H4 (cell line): ENCODE measurements at places on chromosomes 4 and X. TPM values are rescaled to one million over a fixed set of nuclear protein-coding genes. Genes with fewer than 3 reads are reported as not detected.

DNA sequence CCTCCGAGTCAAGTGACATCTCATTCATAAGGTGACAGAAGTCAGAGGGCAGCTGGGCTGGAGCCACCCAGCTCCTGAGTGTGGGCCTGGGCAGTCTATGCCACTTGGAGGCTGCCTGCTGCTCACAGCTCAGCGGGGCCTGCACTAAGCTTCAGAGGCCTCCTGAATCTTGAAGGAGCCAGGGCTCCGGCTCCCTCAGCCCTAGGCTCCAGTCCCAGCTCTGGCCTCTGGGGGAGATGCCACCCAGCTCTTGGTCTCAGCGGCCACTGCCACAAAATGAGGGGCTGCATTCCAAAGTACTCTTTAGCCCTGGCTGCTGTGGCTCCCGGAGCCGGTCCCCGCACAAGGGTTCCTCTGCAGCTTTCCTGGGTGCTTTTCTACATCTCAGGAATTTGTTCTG is 32.7 kb upstream of the PSAPL1 start:
- no peak for DNase-seq

The ZAR1 gene
- not detected in 2 replicates for total RNA-seq

DNA sequence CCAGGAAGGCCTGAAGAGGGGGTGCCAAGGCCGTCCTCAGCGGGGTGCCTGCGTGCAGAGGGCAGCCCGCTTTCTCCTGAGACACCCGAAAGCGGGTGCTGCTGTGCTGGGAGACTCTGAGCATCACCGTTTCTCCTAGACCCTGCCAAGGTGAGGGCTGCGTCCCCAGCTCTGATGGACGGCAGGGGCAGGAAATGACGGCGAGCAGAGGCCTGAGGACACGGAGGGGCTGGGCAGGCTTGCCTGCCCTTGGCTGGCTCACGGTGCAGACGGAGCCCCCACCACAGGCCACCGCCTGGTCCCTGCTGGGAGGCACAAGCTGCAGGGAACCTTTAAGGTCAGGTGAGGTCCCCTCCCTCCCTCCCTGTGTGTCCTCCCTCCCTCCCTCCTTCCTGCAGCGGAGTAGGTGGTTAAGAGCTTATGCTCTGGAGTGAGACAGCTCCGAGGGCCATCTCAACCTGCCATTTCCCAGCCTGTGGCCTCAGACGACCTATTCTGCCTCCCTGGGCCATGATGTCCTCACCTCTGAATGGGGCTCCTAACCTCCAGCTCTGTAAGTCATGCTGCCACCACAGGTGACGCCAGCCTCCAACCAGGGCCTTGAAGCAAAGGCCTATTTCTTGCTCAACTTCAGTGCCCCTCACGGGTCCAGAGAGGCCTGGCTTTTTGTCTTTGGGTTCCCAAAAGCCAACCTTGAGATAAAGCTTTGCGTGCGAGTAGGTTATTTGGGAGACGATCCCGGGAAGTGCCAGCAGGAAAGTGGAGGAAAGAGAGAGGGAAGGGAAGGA is 54.2 kb upstream of the GRPEL1 start:
- DNase-seq, result no peak

GRCh38 chr4:162497564-162498167 is 333.9 kb upstream of the FSTL5 start:
- DNase-seq, result peak; percentile 48

DNA sequence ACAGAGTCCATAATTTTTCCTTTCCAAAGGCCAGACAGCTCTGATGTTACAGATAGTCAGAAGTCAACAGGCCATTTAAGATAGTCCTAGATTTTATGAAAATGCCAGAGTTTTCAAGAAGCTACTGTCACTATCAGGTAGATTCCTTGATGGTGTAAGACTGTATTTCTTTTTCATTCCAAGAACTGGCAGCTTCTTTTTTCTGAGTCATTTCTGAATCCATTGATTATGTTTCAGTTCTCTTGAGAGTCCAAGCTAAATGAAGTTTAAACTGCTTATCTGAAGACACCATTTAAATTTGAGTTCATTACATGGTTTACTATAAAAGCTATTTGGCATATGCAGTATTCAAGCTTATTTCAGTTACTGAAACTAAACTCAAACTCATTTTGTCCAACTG is 44.6 kb downstream of the RASSF6 start:
- no peak for DNase-seq

- DNase-seq, result no peak
Measured at GRCh38 chr4:2080429-2081300, 21.5 kb downstream of the NAT8L start.

DNA sequence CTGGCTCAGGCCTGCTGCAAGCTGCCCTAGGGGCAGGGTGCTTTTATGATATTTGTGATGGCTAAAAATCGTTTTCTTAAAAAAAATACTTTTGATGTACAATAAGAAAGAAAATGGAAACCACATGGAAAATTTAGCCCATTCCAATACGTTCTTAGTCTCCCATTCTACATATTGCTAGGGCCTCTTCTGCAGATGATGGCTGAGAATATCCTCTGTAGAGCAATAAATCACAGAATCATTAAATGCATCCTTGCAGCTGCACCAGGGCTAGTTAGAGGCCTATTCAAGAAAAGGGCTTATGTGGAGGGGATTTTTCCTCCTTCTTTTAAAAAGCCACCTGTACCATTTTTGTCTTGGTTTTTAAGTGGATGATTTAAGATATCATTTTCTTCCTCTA is 97.6 kb upstream of the C1GALT1C1 start:
- DNase-seq, result no peak

DNA sequence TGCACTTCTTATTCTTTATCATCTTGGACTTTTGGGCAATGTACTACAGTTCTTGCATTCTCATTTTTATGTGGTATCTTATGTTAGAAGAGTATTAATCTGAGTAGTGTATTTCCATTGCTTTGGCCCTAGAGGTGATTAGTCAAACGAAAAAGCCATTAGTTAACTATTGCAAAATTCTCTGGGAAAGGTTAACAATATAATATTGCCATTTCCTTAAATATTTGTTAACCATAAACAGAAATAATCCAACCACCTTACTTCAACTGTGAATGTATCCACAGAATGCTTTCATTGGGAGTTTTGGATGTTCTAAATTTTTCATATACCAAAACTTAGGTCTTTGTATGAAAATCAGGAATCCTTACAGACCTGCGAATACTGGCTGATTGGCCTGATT is 294.6 kb upstream of the UGT8 start:
- no peak for DNase-seq

GRCh38 chrX:74493806-74494205 is 72.5 kb downstream of the SLC16A2 start:
- DNase-seq, result no peak

DNA sequence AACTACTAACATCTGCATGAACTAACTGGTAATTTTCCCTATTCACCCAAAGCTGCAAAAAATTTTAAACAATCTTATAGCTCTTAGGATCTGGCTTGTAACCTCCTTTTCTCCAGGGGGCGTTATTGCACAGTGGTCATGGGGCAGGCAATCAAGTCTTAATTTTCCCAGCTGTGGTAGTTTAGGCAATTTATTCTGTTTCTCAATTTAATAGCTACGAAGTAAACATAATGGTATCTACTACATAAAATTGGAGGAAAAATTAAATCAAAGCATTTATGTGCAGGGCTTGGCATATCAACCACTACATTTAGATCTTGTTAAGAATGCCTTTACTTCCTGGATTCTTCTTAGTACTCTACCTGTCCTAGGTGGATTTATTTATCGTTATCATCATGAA is 137.4 kb upstream of the GUCY1A1 start:
- peak; percentile 21 for DNase-seq

DNA sequence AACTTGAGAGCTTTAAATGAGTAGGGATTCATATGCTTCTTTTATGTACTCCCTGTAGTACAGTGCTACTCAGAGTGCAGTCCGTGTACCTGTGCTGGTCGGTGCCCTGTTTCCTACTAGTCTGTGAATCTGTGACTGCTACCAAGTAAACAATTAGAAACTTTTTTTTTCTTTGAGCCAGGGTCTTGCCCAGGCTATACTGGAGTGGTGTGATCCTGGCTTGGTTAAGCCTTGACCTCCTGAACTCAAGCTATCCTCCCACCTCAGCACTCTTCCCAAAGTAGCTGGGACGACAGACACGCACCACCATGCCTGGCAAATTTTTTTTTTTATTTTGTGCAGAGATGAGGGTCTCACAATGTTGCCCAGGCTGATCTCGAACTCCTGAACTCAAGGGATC is 6.4 kb upstream of the GPC3 start:
- no peak for DNase-seq

The PHOX2B gene
- not detected in 2 replicates for total RNA-seq

DNA sequence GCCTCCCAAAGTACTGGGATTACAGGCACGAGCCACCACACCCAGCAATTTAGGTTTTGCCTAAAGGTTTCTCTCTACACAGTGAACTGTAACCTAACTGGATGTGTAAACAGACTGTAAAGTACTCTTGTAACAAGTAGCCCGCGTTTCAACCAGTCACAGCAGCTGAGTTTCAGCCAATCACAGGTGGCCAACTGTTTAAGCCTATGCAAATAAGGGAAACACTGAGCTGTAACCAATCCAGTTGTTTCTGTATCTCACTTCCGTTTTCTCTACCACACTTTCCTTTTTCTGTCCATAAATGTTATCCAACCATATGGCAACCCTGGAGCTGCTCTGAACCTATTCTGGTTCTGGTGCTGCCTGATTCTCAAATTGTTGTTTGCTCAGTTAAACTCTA is 59.9 kb downstream of the DIPK2B start:
- DNase-seq, result no peak

GRCh38 chr4:45946699-45947098 is 177.2 kb downstream of the GABRG1 start:
- DNase-seq, result peak; percentile 7

DNA sequence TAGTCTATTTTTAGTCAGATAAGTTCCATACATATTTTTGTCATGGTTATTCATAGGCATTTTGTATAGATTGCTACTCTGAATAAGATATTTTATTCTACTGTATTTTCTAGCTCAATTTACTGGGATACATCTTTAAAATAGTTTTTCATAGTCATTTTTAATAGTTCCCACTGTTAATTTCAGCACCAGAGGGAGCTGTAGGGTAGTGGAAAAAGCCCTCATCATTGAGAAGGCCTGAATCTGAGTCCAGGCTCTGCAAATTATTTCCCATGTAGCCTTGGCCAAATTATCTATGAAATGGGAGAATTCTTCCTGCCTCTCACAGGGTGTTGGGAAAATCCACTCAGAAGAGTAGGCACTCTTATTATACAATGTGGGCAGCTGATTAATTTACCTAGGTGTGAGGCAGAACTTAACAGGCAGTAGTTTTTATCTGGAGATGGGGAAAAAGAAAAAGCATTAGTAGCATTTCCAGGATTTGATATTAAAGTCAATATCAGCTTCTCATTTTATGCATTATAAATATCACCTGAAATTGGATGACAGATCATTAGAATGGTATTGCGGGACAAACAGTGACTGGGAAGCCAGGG is 102.9 kb upstream of the PAQR3 start:
- peak; percentile 27 for DNase-seq

- DNase-seq, result peak; percentile 19
Measured at GRCh38 chrX:111098874-111099273, 2.9 kb downstream of the PAK3 start.

GRCh38 chr4:164613792-164614191 is 140.1 kb upstream of the SMIM31 start:
- no peak for DNase-seq

GRCh38 chr4:3043282-3044020 is 30.9 kb downstream of the HTT-AS start:
- no peak for DNase-seq

GRCh38 chr4:170875868-170876267 is 786.1 kb upstream of the AADAT start:
- DNase-seq, result peak; percentile 6

The ALPK1 gene
- 9.0 and 15.7 TPM in 2 replicates for total RNA-seq

The NPY2R gene
- total RNA-seq, result not detected in 2 replicates

The RAPGEF2 gene
- 15.9 and 17.5 TPM in 2 replicates for total RNA-seq

- DNase-seq, result peak; percentile 44
Measured at GRCh38 chrX:17377091-17377717, 2.2 kb downstream of the NHS start.

DNA sequence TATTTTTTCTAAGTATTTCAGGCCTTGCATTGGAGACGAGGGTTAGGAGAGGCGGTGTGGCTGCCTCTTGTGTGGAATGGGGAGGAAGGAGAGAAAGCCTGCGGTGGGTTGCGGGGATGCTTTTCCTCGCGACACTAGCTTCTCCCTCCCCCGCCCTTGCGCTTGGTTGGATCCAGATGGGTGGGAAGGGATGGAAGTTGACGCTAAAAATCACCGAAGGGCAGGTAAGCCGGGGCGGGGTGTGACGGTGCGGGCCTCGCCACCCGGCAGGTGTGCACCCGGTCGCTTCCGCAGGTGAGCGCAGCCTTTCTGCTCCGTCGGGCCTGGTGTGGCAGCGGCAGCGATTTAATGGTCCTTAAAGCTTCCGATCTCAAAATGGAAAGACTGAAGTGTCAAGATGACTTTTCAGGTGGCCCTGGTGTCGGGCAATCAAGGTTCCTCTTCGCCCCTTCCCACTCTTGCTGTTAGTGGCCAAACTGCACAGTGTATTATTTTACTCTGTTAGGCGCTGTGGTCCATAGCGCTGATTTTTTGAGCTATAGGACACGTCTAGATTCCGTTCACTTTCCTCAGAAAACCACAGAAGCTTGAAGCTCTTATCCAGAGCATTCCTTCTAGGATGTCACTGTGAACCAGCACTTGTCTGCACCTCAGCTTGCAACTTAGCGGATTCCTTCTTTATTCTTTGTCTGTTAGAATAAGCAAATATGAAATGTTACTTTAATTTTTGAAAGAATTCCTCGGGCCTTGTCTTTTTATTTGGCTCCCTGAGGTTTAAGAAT is 765 bp downstream of the ENOPH1 start:
- no peak for DNase-seq

DNA sequence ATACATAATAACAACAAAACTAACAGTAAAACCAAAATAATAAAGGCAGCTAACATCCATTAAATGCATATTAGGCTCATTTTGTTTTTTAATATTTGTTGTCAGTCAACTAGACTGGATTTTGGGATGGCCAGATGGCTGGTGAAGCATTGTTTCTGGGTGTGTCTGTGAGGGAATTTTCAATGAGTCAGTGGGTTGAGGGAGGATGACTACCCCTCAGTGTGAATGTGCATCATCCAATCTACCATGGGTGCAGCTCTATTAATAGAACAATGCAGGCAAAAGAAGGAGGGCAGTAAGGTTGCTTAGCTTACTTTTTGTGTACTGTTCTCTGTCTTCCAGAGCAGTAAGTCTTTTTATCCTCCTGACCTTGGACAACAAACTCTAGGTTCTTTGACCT is 484.2 kb upstream of the HS3ST1 start:
- DNase-seq, result no peak

GRCh38 chrX:121322159-121322558 is 274.7 kb downstream of the GLUD2 start:
- no peak for DNase-seq

- DNase-seq, result no peak
Measured at GRCh38 chr4:150367326-150367725, 214.6 kb upstream of the MAB21L2 start.

The SASH3 gene
- total RNA-seq, result not detected in 2 replicates

DNA sequence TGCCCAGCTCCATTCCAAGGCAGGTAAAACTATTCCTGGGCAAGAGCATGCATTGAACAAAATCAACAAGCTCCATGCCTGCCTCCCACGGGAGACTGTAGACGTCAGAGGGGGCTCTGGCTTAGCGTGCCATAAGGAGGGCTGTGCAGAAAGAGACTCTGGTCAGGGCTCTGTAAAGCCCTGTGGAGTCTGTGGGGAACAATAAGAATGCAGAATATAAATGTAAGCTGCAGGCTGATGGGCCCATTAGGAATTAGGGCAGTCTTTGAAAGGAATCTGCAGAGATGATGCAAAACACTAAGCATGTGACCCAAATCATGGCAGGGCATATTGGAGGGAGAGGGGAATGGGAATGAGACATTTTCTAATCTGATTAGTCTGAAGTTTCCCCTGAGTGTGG is 170.3 kb downstream of the EFHC2 start:
- no peak for DNase-seq

- DNase-seq, result no peak
Measured at GRCh38 chrX:36218801-36219200, 299.3 kb downstream of the CFAP47 start.
